ENCODE measurements at places on chromosomes 3 and 15.
A peak's percentile ranks its signal among the peaks of the same experiment; 100 is the strongest.

GRCh38 chr3:85342915-85343314 lies 384.1 kb downstream of the CADM2 start:
- no peak for ATAC-seq

- no peak for ATAC-seq
Observed at GRCh38 chr3:68666429-68667136, 265.8 kb downstream of the TAFA4 start.

GRCh38 chr15:73940061-73940981 lies 14.1 kb downstream of the LOXL1 start:
- no peak for ATAC-seq

DNA sequence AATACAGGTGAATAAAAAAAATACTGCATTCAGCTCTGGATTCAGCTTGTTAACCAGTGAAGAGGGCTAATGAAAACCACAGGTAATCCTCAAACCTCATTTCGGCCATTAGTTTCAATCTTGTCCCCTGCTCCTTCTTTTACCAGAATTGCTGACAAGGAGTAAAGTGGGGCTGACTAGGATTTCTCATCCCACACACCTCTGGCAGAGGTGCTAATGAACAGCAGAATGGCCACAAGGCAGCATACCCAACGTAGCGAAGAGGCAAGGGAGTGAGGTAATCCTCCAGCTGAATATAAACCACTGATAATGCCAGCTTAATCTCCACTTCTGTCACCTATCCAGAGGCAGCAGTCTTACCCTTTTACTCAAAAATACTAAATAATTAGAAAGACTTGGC lies 248.8 kb upstream of the CDIN1 start:
- ATAC-seq, result no peak

DNA sequence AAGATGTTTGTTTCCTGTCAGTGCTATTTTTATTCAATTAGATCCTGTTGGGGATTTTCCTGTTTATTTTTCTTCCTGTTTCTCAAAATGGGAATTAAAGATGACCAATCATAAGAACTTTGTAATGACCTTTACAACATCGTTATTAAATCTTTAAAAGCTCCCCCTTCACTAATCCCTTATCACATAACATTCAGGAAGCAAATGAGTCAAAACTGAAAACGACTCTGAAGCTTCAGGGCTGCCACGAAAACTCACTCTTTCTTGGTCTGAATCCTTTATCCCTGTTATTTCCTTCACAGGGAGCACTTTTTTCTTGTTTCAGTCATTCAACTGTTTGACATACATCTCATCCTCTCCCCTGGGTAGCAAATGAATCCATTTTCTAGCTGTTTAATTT lies 75.8 kb upstream of the MB21D2 start:
- ATAC-seq, result peak; percentile 48

DNA sequence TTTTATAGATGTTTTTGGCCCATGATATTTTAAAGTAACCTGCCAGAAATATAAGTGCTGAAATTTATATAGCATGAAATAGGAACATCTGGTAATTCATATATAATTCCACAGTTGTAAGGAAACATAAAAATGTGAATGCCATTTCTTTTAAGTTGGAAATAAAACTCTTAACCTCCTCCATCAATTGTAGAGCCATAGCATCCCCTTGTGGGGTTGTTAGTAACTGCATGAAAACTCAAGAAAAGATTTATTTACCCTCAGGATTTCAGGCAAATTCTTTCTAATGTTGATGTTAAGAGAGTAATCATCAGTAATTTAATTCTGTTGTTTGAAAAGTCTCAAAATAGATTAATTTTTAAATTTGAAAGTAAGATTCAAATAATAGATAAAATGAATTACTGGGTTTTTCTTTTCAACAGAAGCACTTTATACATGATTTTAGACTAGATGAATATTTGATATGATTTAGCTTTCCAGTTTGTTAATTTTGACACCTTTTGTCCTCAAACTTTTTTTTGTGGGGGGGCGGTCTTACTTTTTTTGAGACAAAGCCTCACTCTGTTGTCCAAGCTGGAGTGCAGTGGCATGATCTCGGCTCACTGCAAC lies 74.7 kb downstream of the RASA2 start:
- ATAC-seq, result no peak

GRCh38 chr3:46646700-46647099 lies 34.4 kb downstream of the FAM240A start:
- ATAC-seq, result no peak

DNA sequence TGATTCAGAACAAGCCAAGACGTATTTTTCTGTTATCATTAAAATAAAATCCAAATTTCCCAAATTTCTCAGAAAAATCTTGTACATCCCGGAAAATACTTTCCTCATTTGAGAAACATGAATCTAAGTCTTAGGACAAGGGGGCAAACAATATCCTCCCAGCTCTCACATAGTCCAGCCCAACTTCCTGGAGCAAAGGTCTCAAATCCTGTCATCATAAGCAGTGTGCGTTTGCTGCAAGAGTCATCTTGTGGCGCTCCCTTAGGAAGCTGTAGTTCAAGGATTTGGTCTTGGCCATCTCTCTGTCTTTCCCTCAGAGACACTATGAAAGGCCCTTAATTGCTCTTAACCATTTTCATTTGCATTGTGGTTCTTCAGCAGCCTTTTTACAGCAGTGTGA lies 57.5 kb upstream of the GSK3B start:
- ATAC-seq, result no peak

DNA sequence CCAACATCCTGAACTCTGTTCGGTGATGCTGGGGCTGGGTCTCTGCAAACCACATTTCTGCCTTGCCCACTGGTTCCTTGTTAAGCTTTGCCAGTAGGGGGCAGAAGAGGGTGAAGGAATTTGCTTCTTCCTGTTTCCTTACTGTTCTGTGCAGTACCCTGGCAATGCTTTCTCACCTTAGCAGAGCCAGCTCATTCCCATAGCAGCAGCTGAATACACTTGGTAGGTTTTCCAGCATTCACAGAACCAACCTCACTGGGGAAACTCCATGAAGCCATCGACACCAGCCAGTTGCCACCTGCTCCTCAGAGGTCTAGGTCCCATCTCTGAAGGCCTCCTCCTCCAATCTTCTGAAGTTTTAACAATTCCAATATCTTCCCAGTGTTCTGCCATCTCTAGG lies 308.4 kb downstream of the PDCD6IP start:
- no peak for ATAC-seq

GRCh38 chr3:71041371-71041770 lies 542.2 kb downstream of the FOXP1 start:
- ATAC-seq, result no peak

DNA sequence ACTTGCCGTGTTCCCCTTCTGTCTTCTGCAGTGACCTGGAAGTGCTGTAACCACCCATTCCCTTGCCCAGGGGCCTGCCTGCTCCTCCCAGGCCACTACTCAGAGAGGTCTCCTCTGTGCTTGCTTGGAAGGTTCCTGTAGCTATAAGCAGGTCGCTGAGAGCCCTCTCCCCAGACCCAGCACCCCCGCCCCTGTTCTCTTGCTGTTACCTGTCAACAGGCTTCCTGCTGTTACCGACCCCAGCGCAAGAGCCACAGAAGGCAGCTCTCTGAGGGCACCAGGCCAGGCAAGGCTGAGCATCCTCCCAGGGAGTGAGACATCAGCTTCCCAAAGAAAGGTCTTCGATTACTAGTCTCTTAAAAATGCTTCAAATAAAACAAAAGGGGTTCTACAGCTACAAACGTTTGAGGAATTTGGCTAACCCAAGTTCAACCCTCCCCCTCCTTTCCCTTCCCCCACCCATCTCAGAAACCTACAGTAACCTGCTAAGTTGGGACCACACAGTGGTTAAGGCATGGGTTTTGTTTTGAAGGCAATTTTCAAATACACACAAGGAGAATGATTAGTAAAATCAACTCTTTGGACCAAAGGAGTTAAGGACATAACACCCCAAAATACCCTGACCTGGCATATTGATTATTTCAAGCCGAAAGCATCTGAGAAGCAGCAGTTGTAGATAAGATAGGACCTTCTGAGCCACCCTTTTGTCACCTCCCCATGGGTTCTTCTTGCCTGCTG lies 74.9 kb upstream of the MFGE8 start:
- no peak for ATAC-seq

DNA sequence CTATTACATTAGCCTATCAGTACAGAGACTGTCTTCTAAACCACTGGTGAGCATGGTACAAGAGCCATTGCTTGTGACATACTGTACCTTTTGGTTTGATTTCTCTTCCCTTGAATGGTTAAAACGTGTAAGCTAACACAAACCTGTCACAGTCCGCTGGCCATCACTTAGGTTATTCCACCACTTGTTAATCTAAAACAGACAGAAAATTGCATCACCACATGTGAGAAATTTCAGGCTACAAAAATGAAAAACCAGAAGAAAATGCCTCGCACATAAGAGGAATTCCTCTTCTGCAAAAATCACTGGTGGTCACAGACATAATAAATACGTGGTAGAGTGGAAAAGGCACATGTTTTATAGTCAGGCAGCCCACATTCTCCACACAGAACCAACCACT lies 22.1 kb downstream of the PARL start:
- ATAC-seq, result no peak

DNA sequence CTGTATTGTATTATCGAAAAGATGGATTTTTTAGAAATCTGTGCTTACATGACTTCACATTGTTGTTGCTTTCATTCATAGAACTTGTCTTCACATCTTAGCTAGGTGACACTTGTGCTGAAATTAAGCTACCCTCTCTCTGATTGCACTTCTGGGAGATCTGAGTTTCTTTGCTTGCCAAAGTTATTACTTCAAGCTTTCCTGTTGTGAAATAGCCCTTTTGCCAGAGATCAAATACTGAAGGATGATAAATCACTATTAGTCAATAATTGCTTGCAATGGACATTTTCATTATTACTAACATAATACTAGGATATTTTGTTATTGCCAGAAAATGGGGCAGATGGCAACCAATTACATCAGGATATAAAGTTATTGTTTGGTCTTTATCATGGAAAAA lies 34.7 kb downstream of the PIK3CA start:
- ATAC-seq, result no peak

DNA sequence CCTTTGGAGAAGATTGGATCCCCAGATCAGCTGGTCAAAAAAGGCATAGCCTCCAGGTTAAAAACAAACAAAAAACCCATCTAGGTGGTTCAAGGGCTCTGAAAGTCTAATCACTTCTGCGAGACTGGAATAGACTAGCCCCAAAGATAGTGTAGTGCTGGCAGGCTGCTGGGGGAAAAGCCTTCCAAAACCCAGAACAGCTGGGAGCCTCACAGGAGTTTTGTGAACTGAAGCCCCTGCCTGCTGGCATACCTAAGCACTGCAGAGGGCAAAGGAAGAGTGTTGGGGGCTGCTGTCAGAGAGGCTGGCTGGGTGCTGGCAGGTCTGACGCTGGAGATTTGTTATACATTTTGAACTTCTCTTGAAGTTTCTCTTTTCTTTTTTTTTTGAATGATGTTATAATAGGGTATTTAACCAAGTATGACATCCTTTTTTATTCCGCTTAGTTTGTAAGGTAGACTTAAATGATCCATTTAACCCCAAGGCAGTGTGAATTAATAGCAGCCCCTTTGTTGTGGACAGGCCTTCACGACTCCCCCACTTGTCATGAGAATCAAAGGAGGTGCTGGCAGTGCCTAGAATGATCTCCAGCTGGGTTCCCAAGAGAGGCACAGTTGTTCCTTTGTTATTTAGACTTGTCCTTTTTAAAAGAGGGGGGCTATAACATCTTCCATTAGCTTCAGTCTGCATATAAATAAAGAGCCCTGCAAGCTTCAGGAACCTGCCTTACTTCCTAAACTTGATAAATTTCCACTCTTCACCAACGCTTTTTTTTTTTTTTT lies 53.9 kb downstream of the CRTC3 start:
- ATAC-seq, result no peak

- ATAC-seq, result no peak
Observed at GRCh38 chr3:12986986-12987385, 86.2 kb downstream of the IQSEC1 start.

- ATAC-seq, result no peak
Observed at GRCh38 chr15:39699516-39700374, 82.9 kb downstream of the FSIP1 start.

DNA sequence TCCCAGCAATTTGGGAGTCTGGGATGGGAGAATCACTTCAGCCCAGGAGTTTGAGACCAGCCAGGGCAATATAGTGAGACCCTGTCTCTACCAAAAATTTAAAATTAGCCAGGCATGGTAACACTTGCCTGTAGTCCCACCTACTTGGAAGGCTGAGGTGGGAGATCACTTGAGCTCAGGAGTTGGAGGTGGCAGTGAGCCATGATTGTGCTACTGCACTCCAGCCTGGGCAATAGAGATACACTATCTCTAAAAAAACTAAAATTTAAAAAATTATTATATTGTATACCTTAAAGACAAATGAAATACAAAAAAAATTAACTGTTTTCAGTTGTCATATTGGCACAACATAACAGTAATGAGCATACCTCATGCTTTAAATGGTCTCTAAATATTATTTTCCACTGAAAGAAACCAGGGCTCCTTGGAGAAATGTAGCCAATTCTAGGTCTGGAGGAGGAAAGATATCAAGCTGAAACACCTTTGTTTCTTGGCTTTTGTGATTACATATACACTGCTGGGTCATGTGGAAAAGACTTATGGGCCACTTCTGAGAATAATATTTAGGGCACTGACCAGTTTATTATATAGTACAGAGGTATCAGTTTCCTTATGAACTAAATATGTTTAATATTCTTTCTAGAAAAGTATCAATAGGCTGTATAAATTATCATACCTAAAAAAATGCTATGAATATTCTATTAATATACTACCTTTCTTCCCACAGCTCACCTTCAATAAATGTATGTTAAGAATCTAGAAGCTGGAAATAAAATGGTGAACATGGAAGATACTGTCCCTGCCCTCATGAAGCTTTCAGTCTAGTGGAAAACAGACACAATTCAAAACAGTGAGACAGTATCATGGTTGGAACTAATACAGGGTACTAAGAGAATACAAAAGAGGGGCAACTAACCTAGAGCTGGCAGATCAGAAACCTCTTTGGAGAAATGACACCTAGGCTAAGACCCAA lies 119.5 kb downstream of the TMCC1 start:
- ATAC-seq, result no peak

GRCh38 chr3:112382543-112383160 lies 49.7 kb downstream of the CD200 start:
- no peak for ATAC-seq

DNA sequence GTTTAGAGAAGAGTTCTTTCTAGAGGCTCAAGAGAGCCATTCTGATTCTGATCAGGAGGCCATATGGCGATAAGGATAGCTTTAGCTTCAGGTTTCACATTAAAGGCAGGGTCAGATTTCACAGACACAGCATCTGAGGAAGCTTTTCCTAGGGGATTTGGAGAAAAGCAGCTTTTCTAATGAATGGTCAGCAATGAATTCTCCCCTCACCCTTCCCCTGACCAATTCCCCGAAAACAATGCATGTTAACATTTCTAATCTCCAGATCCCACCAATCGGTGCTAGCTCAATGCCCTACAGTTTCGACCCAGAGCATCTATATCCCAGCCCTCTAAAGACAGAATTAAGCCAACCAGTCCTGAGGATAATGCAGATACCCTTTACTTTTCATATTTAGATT lies 9.8 kb downstream of the AGBL1 start:
- no peak for ATAC-seq

- ATAC-seq, result no peak
Observed at GRCh38 chr3:30091686-30092085, 514.7 kb upstream of the TGFBR2 start.

- peak; percentile 66 for ATAC-seq
Observed at GRCh38 chr15:82647045-82647834, at the start of gene CPEB1. CPEB1 (minus strand) TSS chr15:82647363; CDS start chr15:82628459, 18,904 bp downstream.

GRCh38 chr3:74122281-74122680 lies 492.2 kb downstream of the CNTN3 start:
- ATAC-seq, result no peak

- ATAC-seq, result no peak
Observed at GRCh38 chr3:68287101-68287500, 632.7 kb upstream of the SUCLG2 start.

- ATAC-seq, result no peak
Observed at GRCh38 chr3:195348426-195349115, 77.6 kb upstream of the XXYLT1 start.

- no peak for ATAC-seq
Observed at GRCh38 chr15:59993041-59993750, 10.9 kb upstream of the FOXB1 start.
